Right lobe of liver (tissue), 6 donors: ENCODE measurements at places on chromosomes 3 and 15. TPM values are rescaled to one million over a fixed set of nuclear protein-coding genes. Genes with fewer than 3 reads are reported as not detected.

TMC3 gene
- not detected for total RNA-seq

- H3K27me3 ChIP-seq = no peaks in the 10 kb centered on the region
- no peak overlapping the region for H3K27ac ChIP-seq
- no peak overlapping the region for H3K4me3 ChIP-seq
- H3K36me3 ChIP-seq = no peaks in the 10 kb centered on the region
- DNase-seq = no peak
These were observed 49.2 kb upstream of the P3H2 start for GRCh38 chr3:190169877-190170276.

- no peak overlapping the region for H3K27ac ChIP-seq
- H3K4me3 ChIP-seq = no peak overlapping the region
- no peaks in the 10 kb centered on the region for H3K4me1 ChIP-seq
- no peaks in the 10 kb centered on the region for H3K27me3 ChIP-seq
- DNase-seq = no peak
- H3K36me3 ChIP-seq = no peaks in the 10 kb centered on the region
These were observed 779.0 kb downstream of the SQOR start for GRCh38 chr15:46413799-46414198.

PLXNB1 gene
- 76.4 TPM for total RNA-seq

RTP4 gene
- total RNA-seq = 1.6 TPM

DNA sequence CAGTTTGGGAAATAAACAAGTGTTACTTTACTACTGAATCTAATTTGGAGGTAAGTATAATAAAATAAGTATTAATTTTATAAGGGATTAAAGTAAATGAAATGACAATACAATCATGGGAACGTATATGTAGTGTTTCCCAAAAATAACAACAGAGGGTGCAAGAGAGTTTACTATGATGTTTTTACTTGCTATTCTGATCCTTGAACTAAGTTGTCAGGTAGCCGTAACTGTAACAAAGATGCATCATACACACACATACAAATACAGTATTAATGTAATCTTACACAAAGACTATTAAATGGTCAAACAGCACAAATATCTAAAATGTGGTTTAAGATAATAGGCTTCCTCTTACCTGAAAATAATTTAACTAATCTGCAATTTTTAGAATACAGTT, 311.4 kb downstream of the TBC1D5 start:
- no peak for DNase-seq
- no peaks in the 10 kb centered on the region for H3K36me3 ChIP-seq
- no peaks in the 10 kb centered on the region for H3K4me1 ChIP-seq
- no peak overlapping the region for H3K4me3 ChIP-seq
- no peak overlapping the region for H3K27ac ChIP-seq

- H3K4me3 ChIP-seq = no peak overlapping the region
- H3K27ac ChIP-seq = no peak overlapping the region
- no peaks in the 10 kb centered on the region for H3K4me1 ChIP-seq
- no peaks in the 10 kb centered on the region for H3K36me3 ChIP-seq
These were observed 260.8 kb downstream of the ARPP21 start for GRCh38 chr3:35900079-35900478.
